Effector memory CD4-positive, alpha-beta T cell (primary cell): ENCODE measurements at places on chromosomes 16 and 17.

- H3K27me3 ChIP-seq = peaks cover 12% of the 10 kb centered on the region
- H3K27ac ChIP-seq = no peak overlapping the region
- DNase-seq = no peak
- H3K4me1 ChIP-seq = peaks cover 3% of the 10 kb centered on the region
- H3K36me3 ChIP-seq = no peaks in the 10 kb centered on the region
These were observed 686 bp upstream of the MTSS2 start for GRCh38 chr16:70686376-70687101.

GRCh38 chr16:18048853-18049546, 287.5 kb downstream of the NPIPA8 start:
- H3K4me1 ChIP-seq = no peaks in the 10 kb centered on the region
- H3K27ac ChIP-seq = no peak overlapping the region
- no peak overlapping the region for H3K4me3 ChIP-seq

DNA sequence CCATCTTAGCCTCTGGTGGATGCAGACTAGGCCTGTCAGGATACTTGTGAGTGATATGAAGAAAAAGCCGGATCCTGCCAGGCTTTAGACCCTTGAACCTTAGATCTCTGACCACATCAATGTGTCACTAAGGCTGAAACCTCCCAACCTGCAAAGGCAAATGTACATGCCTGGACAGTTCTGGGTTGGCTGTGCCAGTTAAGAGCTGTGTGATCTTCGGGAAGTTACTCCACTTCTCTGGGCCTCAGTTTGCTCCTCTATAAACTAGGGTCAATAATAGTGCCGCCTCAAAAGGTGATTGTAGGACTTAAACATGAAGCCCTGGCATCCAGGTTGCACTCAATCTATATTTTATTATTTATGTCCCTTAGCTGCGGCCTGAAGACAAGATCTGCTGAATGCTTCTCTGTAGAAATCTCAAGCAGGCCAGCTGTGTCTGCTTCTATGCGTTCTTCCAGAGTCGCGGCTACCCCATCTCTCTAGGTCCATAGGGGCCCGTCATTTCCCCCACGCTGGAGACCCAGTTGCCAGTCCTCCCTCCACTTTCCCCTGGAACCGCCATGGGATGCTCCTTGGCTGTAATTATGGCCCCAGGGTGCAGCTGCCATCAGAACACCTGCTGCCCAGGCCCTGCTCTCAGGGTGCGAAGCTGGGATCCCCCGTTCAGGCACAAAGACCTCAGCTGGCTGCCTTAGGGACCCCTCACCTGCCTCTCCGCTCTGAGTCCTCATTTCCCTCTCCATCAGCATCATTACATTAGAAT, 50.2 kb downstream of the AKAP1 start:
- no peak overlapping the region for H3K4me3 ChIP-seq
- no peak overlapping the region for H3K27ac ChIP-seq
- H3K36me3 ChIP-seq = no peaks in the 10 kb centered on the region
- H3K27me3 ChIP-seq = no peaks in the 10 kb centered on the region

DNA sequence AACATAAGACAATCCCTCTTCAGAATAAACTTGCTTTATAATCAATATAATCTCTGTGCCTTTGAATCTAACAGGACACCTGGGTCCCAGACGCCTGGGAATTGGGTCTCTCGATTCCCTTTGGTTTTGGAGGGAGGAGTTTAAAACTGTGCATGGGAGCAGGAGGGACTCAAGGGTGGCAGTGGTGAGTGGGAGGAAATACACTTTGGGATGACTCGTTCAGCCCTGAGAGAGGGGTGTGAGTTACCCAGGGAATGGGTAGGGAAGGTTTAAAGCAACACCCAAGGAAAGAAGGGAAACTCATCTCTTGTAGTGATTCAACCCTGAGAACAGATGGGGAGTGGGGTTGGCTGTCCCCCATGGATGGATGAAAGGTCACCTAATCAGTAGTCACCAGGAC, 1.6 kb downstream of the RANGRF start:
- no peak overlapping the region for H3K27ac ChIP-seq
- peaks cover 23% of the 10 kb centered on the region for H3K4me1 ChIP-seq
- H3K36me3 ChIP-seq = no peaks in the 10 kb centered on the region
- H3K27me3 ChIP-seq = no peaks in the 10 kb centered on the region
- H3K4me3 ChIP-seq = no peak overlapping the region
